DND-41 (cell line): ENCODE measurements at places on chromosomes 2 and 18.

GRCh38 chr2:137975280-137976271, 11.3 kb downstream of the HNMT start:
- no peaks in the 10 kb centered on the region for H3K36me3 ChIP-seq
- no peak overlapping the region for H3K4me3 ChIP-seq
- no peak overlapping the region for H3K27ac ChIP-seq
- no peaks in the 10 kb centered on the region for H3K4me1 ChIP-seq

- no peaks in the 10 kb centered on the region for H3K27me3 ChIP-seq
- H3K4me1 ChIP-seq: no peaks in the 10 kb centered on the region
- H3K4me3 ChIP-seq: no peak overlapping the region
Measured at GRCh38 chr2:215010390-215010789, 128.0 kb downstream of the ABCA12 start.

- no peak overlapping the region for H3K27ac ChIP-seq
- H3K4me1 ChIP-seq: no peaks in the 10 kb centered on the region
- H3K27me3 ChIP-seq: no peaks in the 10 kb centered on the region
- no peak for DNase-seq
- H3K36me3 ChIP-seq: no peaks in the 10 kb centered on the region
Measured at GRCh38 chr2:132915812-132916549, 246.0 kb upstream of the LYPD1 start.

DNA sequence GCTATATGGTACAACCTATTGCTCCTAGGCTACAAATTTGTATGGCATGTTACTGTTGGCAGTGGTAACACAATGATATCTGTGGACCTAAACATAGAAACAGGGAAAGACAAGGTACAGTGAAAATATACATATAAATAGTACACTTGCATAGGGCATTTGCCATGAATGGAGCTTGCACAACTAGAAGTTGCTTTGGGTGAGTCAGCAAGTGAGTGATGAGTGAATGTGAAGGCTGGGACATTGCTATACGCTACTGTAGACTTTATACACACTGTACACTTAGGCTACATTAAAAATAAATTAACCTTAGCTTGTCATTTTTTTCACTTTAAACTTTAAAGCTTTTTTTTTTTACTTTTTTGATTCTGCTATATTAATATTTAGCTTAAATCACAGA, 500.0 kb upstream of the SETBP1 start:
- DNase-seq: no peak
- no peaks in the 10 kb centered on the region for H3K4me1 ChIP-seq
- no peaks in the 10 kb centered on the region for H3K36me3 ChIP-seq
- no peak overlapping the region for H3K4me3 ChIP-seq
- no peak overlapping the region for H3K27ac ChIP-seq

- no peaks in the 10 kb centered on the region for H3K27me3 ChIP-seq
- DNase-seq: no peak
- H3K4me3 ChIP-seq: no peak overlapping the region
- no peaks in the 10 kb centered on the region for H3K4me1 ChIP-seq
- H3K27ac ChIP-seq: no peak overlapping the region
- peaks cover 33% of the 10 kb centered on the region for H3K36me3 ChIP-seq
Measured at GRCh38 chr2:143452817-143453451, 323.7 kb downstream of the ARHGAP15 start.

DNA sequence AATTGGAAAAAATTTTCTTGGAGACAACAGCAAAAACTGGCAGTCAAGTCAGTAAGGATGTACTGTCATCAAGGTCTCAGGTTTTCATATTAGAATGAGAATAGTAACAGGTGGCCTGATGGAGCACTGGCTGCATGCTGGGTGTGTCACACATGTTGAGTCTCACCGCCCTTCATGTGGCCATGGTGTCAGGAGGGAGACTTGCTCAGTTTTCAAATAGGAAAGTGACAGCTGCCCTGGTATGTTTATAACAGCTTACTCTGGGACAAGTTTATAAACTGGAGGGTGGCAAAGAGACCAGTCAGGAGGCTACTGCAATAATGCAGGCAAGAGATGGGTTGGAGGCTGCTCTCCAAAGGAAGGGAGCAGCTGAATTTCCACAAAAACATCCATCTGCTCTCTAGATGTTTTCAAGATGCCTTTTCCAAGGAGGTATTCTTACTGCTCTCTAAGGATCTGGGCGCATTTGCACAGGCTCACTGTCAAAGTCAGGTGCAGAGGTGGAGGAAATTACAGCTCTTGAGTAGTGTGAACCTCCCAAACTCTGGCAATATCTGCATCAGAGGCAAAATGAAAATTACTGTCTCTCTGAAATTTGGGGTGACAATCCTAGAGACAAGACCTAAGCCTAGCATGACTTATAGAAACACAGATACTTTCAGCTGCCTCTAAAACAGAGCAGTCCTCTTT, 321.9 kb upstream of the RAB12 start:
- no peak overlapping the region for H3K27ac ChIP-seq
- DNase-seq: no peak
- no peak overlapping the region for H3K4me3 ChIP-seq

DNA sequence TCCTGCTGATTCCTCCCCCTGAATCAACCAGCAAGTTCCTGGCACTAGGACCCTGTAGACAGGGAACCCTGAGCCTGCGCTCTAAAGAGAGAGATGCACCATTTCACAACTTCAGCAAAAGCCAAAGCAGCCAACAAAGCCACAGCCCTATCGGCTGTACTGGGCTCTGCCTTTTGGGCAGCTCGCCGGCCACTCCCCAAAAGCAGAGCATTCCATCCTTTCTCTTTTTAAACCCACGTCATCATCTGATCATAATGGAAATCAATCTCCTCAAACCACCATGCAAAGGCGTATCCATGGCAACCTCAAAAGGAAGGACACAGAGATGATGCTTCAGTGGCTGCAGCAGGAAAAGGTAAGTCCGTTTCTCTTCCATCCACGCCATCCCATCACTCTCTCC, 5.3 kb upstream of the DCTN1 start:
- H3K27ac ChIP-seq: no peak overlapping the region
- no peak overlapping the region for H3K4me3 ChIP-seq
- peaks cover 29% of the 10 kb centered on the region for H3K36me3 ChIP-seq
- H3K4me1 ChIP-seq: peaks cover 23% of the 10 kb centered on the region
- no peaks in the 10 kb centered on the region for H3K27me3 ChIP-seq

GRCh38 chr2:1974397-1974796, 230.1 kb upstream of the PXDN start:
- no peak overlapping the region for H3K27ac ChIP-seq
- H3K4me1 ChIP-seq: no peaks in the 10 kb centered on the region
- no peak for DNase-seq
- H3K27me3 ChIP-seq: peaks cover 3% of the 10 kb centered on the region
- no peaks in the 10 kb centered on the region for H3K36me3 ChIP-seq

DNA sequence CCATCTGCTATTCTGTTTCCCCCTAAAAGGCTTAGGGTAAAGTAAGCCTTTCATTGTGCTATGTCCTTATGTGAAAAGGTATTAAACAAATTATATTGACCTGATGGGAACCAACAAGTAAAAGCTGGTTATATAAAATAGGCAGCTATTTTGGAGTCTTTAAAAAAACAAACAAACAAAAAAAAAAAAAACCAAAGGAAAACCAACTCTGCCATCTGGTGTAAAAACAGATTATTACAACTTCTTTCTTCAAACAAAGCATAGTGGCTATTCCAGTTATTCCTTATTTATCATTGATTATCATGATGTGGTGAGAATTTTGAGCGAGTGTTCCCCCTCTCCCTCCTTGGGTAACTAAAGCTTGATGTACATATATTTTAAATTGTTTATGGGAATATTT, 122.3 kb upstream of the FHL2 start:
- no peak for DNase-seq
- H3K4me3 ChIP-seq: no peak overlapping the region
- H3K27ac ChIP-seq: no peak overlapping the region
- H3K36me3 ChIP-seq: no peaks in the 10 kb centered on the region

- H3K4me1 ChIP-seq: no peaks in the 10 kb centered on the region
- no peak overlapping the region for H3K4me3 ChIP-seq
- H3K27me3 ChIP-seq: no peaks in the 10 kb centered on the region
- H3K36me3 ChIP-seq: no peaks in the 10 kb centered on the region
- no peak for DNase-seq
Measured at GRCh38 chr2:33077844-33078243, 131.1 kb downstream of the LTBP1 start.

DNA sequence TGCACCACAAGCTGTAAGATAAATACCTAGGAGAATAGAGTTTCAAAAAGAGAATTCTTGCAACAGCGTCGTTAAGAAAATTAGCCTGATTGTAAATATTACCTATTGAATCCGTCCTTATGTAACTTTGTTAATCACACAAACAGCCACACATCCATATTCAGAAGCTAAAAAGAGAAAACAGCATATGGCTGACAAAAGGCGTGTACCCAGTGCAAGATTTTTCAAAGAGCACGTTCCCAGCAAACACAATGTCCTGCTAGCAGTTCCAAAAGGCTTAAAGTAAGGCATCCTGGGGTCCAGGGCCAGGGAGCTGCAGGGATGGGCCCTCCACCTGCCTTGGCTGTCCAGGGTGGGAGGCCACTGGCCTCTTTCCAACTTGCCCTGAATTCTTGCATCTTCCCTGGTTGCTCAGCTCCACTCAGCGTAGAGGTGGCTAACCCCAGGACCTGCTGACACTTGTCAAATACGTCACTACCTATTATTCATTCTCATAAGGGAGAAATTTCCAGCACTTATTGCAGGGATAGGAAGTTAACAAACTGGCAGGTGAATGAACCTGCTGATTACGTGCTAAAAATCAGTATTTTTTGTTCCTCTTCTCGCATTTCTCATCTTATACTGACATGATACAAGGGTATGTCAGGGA, 102.1 kb upstream of the NEDD4L start:
- no peaks in the 10 kb centered on the region for H3K36me3 ChIP-seq
- no peak overlapping the region for H3K4me3 ChIP-seq
- H3K4me1 ChIP-seq: no peaks in the 10 kb centered on the region
- H3K27me3 ChIP-seq: no peaks in the 10 kb centered on the region
- no peak overlapping the region for H3K27ac ChIP-seq

- H3K4me1 ChIP-seq: no peaks in the 10 kb centered on the region
- H3K27ac ChIP-seq: no peak overlapping the region
- H3K27me3 ChIP-seq: no peaks in the 10 kb centered on the region
Measured at GRCh38 chr18:47260120-47260923, 8.9 kb upstream of the SKOR2 start.

- no peak overlapping the region for H3K4me3 ChIP-seq
- peaks cover 41% of the 10 kb centered on the region for H3K36me3 ChIP-seq
- no peak overlapping the region for H3K27ac ChIP-seq
- H3K4me1 ChIP-seq: no peaks in the 10 kb centered on the region
Measured at GRCh38 chr2:3586220-3586619, 8.7 kb upstream of the COLEC11 start.

DNA sequence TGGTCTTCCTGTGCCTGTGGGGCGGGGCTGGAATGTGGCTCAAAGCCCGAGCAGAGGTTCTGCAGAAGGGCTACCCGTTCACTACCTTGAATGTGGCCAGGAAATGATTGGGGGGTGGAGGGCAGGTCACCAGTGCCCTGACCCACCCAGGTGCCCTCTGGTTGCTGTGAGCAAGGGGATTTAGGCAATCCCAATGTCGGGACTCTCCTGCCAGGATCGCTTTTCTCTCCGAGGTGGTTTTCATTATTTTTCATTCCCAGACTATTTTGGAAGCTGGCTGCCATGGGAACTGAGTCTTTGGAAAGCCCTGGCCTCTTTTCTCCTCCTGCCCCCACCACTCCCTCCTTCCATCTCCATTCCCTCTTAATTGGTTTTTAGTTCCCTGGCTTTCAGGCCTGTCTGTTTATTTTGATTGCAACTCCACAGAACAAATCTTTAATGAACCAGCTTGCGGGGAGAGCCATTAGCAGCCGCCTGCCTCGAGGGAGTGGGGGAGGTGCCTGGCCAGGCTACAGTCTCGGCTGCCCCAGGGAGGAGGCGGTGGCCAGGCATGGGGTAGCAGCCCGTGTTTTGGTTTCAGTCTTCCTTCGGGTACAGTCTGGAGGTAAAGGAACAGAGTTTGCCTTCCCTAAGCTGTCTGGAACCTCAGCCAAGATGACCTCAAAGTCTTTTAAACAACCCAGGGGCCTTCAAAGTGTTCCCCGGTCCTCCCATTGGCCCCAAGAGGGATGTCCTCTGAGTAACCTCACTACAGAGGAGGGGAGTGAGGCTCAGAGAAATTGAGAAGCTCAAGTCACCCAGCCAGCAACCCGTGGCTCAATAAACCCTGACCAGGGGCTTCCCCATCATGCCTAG, 114.4 kb upstream of the HAAO start:
- H3K27ac ChIP-seq: no peak overlapping the region
- no peak for DNase-seq
- H3K36me3 ChIP-seq: no peaks in the 10 kb centered on the region
- H3K4me3 ChIP-seq: no peak overlapping the region

GRCh38 chr2:232196802-232197201, 181.7 kb upstream of the ALPP start:
- no peak overlapping the region for H3K27ac ChIP-seq
- H3K27me3 ChIP-seq: no peaks in the 10 kb centered on the region
- no peaks in the 10 kb centered on the region for H3K4me1 ChIP-seq
- DNase-seq: no peak
- H3K36me3 ChIP-seq: peaks cover 16% of the 10 kb centered on the region

DNA sequence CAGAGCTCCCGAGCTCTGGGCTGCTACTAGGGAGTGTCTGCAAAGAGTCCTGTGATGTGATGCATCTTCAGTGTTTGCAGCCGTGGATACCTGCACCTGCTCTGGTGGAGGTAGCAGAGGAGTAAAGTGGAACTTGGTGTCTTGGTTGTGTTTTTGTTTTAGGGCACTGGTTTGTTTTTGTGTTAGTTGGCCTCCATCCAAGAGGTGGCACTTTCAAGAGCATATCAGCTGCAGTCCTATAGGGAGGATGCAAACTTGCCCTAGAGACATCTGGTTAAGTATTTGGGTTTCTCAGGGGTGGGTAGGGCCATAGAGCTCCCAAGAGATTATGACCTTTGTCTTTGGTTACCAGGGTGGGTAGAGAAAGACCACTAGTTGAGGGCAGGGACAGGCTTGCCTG, 1249.0 kb upstream of the FAM98A start:
- no peaks in the 10 kb centered on the region for H3K4me1 ChIP-seq
- no peak overlapping the region for H3K27ac ChIP-seq
- no peak overlapping the region for H3K4me3 ChIP-seq

DNA sequence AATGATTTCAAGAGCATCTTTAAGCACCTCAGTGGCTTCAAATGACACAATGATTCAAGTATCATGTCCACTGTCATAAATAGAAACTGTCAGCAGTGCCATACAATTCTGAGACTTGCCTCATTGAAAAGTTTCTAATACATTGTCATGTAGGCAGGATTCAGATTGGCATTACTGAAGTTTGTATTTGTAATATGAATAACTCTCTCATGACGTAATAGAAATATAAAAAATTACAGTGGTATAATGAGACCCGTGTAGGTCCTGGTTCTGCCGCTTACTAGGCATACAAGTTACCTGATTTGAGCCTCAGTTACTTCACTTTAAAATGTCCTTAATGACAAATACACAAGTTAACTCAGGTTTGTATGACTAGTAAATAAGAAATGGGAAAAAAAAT, 1536.2 kb upstream of the NXPH2 start:
- H3K27ac ChIP-seq: no peak overlapping the region
- no peaks in the 10 kb centered on the region for H3K36me3 ChIP-seq
- no peak for DNase-seq
- H3K4me1 ChIP-seq: peaks cover 14% of the 10 kb centered on the region
- H3K27me3 ChIP-seq: no peaks in the 10 kb centered on the region
